DMS53 (cell line): ENCODE measurements at places on chromosomes 1 and 21.

DNA sequence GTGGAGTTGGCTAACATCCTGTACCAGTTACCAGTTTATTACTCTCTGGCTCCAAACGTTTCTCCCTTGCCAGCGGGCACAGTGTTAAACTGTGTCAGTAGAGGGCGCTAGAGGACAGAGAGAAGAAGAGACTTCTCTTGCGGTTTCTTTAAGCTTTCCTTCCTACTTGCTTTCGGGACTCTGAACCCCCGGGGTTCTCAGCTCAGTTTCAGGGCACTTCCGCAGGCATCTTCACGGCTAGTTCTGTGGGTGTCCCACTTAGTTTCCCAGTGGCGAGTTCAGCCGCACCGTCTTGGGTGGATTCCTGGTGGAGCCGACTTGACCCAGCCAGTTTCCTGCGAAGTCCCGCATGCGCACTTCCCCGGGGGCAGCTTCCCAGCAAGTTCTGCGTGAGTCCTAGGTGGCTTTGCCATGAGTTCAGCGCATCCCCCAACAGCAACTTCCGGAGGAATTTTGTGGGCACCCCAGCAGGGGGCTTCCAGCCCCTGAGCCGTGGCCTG, 37.9 kb upstream of the BTG2 start:
- peak; percentile 95 for DNase-seq

DNA sequence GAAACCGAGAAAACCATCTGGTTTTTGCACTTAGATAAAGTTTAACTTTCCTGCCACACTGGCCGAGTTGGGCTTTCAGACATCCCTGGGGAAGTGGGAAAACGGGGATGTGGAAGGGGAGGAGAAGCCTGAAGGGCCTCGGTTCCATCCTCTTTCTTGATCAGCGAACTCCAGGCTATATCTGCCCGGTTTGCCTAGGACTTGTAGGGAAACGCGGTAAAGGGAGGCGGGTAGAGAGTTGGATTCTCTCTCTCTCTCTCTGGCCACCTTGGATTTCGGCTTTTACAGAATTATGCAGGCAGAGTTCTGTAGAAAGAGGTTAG, 4.6 kb upstream of the LHX8 start:
- no peak for DNase-seq

- DNase-seq: no peak
Measured at GRCh38 chr1:23732363-23733224, 10.7 kb upstream of the ELOA start.

GRCh38 chr1:165570078-165570477, 26.3 kb downstream of the LRRC52 start:
- no peak for DNase-seq

- DNase-seq: no peak
Measured at GRCh38 chr1:156162430-156163037, 9.1 kb downstream of the SEMA4A start.

- DNase-seq: no peak
Measured at GRCh38 chr1:183379951-183380350, 38.2 kb downstream of the NMNAT2 start.

DNA sequence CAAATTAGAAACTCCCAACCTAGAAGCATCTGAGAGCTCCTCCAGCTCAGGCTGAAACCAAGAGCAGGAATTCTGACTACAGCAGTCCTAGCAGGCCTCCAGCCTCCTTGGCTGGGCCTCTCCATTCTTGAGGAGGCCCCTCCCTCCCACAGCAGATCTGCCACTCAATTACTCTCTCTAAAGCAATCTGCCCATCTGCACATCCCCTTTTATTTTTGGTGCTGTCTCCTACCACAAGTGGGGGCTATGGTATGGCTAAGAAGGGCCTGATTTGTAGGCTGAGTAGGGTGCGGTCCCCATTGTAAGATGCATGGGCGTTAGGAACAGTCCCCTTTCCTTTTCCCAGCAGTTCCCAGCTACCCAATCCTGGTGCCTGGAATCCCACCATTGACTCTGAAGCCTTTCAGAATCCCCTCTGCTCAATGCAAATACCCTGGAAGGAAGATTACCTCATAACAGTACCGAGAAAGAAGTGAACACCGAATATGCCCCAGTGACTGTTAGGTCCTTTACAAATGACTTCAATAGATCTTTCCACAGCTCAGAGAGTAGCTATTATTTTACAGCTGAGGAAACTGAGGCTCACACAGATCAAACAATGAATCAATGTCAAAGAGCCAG, 11.6 kb upstream of the TTC39A start:
- no peak for DNase-seq

- peak; percentile 32 for DNase-seq
Measured at GRCh38 chr1:207328004-207328403, 6.5 kb downstream of the CD55 start.

DNA sequence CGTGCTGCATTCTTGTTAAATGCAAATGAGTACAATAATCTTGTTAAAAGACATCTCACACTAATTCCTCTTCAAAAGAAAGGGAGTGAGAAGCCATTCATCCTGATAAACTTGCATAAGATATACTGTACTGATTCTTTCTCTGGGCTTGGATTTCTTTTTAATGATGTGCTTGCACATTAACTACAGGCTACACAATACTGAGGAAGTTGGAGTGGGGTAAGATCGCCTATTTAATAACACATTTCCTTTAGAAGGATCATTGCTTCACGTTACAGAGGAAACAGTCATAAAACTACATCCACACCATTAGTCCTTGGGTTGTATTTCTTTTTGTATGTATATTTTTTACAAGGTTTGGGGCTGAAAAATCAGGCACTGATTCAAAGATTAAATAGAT, 36.6 kb downstream of the NRIP1 start:
- no peak for DNase-seq

DNA sequence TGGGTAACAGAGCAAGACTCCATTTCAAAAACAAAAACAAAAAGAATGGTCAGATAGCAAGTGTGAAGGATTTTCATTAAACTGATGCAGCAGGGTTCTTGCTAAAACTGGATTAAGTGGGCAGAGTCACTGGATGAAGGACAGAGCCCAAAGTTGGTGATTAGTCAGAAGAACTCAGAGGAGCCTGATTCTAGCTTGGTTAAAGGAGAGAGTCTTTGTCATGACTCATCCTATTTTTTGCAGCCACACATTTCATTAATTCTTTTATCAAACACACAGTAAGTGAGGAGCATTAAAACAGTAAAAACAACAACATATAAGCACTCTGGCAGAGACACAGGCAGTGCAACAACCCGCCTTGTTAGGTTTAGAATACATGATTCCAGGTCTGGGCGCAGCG, 56.0 kb upstream of the EDARADD start:
- DNase-seq: no peak

GRCh38 chr21:17668479-17669140, 55.9 kb upstream of the BTG3 start:
- no peak for DNase-seq
